ENCODE measurements at places on chromosomes 13 and 19.
A peak's percentile ranks its signal among the peaks of the same experiment; 100 is the strongest.

GRCh38 chr13:107284173-107284572, 716.2 kb upstream of the ARGLU1 start:
- no peak for DNase-seq

- DNase-seq: no peak
These were observed 656.6 kb downstream of the UQCRFS1 start for GRCh38 chr19:28556371-28556770.

DNA sequence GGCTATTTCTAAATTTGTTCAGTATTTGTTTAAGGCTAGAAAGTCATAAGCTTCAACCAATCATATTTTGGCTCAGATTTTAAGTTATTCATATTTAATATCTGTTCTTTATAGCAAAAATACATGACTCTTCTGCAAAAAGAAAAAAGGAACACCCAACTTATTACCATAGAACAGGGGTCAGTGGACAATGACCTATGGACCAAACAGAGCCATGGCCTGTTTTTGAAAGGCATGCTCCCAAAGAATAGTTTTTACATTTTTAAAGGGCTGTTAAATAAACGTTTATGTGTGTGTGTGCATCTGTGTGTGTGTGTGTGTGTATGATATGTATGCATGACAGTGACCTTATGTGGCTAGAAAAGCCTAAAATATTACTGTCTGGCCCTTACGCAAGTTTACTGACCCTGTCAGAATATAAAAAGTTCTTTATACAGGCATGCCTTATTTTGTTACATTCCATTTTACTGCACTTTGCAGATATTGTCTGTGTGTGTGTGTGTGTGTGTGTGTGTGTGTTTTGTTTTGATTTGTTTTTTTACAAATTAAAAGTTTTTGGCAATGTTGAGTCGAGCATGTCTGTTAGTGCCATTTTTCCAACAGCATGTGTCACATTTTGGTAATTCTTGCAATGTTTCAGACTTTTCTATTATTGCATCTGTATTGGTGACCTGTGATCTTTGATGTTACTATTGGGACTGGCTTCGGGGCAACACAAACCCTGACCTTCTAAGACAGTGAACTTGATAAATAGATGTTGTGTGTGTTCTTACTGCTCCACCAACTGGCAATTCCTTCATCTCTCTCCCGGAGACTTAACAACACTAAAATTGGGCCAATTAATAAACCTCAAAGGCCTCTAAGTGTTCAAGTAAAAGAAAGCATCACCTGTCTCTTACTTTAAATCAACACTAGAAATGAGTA, 22.0 kb downstream of the KLF12 start:
- no peak for DNase-seq

DNA sequence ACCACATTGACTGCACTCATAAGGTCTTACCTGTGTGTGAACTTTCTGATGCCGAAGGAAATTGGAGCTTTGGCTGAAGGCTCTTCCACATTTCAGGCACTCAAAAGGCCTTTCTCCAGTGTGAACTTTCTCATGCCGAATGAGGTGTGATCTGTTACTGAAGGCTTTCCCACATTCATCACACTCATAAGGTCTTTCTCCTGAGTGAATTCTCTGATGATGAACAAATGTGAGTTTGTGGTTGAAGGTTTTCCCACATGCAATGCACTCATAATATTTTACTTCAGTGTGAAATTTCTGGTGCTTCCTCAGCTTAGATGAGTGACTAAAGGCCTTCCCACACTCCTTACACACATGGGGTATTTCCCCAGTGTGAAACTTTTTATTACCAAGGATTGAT, 5.7 kb downstream of the ZNF132 start:
- no peak for DNase-seq

DNA sequence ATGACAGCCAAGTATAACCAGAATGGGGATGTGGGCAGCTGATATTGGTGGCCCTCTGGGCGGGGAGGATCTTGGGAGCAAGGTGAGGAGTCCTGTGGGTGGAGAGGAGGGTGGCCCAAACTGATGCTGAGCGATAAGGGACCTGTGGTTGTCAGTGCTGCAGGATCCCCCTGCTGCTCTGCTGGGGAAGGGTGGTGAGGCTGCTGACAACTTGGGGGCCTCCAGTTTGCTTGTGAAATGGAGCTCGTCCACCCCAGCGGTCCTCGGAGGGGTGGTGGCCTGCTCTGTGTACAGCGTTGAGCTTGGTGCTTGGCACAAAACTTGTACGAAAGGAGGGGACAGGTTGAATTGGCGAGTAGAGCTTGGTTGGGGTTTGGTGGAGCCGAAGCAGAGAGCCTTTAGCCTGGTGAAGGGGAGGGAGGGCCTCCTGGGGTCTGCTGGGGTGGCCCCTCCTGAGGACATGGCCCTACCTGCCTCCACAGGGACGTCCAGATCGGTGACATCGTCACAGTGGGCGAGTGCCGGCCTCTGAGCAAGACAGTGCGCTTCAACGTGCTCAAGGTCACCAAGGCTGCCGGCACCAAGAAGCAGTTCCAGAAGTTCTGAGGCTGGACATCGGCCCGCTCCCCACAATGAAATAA, 2.9 kb downstream of the RPS11 start:
- peak; percentile 54 for DNase-seq

- no peak for DNase-seq
These were observed 5.2 kb downstream of the TRAPPC5 start for GRCh38 chr19:7685546-7686445.

DNA sequence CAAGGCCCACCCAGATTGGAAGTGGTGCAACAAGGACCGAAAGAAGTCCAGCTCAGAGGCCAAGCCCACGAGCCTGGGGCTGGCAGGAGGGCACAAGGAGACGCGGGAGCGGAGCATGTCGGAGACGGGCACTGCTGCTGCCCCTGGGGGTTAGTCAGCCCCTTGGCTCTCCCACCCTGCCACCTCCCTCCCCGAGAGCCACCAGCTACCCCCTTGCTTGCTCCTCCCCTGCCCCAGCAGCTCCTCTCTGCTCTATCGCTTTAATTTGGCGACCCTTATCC, 14.2 kb upstream of the PRR19 start:
- DNase-seq: no peak

GRCh38 chr13:112875627-112876026, 93.4 kb upstream of the MCF2L start:
- DNase-seq: no peak

DNA sequence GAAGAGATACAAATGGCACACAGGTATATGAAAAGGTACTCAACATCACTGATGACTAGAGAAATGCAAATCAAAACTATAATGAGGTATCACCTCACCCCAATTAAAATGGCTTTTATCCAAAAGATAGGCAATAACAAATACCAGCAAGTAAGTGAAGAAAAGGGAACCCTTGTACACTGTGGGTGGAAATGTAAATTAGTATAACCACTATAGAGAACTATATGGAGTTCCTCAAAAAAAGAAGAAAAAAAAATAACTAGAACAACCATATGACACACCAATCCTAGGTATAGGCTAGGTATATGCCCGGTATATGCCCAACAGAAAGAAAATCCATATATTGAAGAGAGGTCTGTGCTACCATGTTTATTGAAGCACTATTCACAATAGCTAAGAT, 150.9 kb downstream of the VWA8 start:
- DNase-seq: no peak
